ENCODE measurements at places on chromosomes 11 and 22. TPM values are rescaled to one million over a fixed set of nuclear protein-coding genes. Genes with fewer than 3 reads are reported as not detected.

GRCh38 chr11:109423466-109424190 lies 1.6 kb downstream of the C11orf87 start:
- DNase-seq, result no peak

The OR2D2 gene
- not detected for total RNA-seq

The SGSM1 gene
- 9.2 TPM for total RNA-seq

The OR52H1 gene
- total RNA-seq, result 0.78 TPM

- DNase-seq, result no peak
Measured at GRCh38 chr11:92765965-92766371, 203.5 kb upstream of the MTNR1B start.

The CELSR1 gene
- total RNA-seq, result 2.3 TPM

- peak; percentile 87 for DNase-seq
Measured at GRCh38 chr11:62402226-62402959, 16.4 kb upstream of the SCGB1A1 start.

The HOATZ gene
- not detected for total RNA-seq

GRCh38 chr22:25536589-25536988 lies 27.9 kb upstream of the GRK3 start:
- no peak for DNase-seq

GRCh38 chr11:72238492-72239312 lies 5.3 kb downstream of the PHOX2A start:
- DNase-seq, result no peak

The LINC01488 gene
- total RNA-seq, result not detected

The METTL15 gene
- 16.3 TPM for total RNA-seq

The OR10D3 gene
- not detected for total RNA-seq

DNA sequence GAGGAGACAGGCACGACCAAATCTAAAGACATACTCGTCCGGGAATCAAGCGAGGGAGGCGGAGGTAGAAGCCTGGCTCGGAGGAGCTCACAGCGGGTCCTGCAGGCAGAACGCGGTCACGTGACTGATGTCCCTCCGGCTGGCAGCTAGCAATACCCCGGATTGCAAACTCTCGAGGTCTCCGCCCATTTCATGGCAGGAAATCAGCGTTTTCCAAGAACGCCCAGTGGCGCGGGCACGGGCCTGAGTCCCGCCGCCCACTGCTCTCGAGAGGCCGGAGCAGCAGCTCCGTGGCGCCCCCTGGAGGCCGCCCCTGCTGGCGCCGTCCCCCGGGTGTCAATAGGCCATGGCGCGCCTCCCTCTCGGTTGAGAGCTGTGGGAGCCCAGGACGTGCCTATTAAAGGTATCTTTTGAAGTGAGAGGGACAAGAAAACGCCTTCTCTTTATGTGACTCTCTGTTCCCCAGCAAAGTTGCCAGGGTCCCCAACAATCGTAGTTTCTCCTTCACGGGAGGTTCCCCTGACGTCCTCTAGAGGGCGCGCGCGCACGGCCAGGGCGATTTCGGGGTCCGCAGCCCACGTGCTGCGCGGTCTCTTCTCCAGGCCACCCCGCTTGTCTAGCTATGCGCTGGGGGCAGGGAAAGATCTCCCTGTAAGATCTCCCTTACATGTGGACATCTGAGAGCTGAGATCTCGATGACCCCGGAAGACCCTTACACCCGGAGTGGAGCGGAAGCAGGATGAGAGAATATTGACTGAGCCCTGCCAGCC lies 37.3 kb upstream of the RBFOX2 start:
- peak; percentile 96 for DNase-seq

The CLTCL1 gene
- 7.9 TPM for total RNA-seq

DNA sequence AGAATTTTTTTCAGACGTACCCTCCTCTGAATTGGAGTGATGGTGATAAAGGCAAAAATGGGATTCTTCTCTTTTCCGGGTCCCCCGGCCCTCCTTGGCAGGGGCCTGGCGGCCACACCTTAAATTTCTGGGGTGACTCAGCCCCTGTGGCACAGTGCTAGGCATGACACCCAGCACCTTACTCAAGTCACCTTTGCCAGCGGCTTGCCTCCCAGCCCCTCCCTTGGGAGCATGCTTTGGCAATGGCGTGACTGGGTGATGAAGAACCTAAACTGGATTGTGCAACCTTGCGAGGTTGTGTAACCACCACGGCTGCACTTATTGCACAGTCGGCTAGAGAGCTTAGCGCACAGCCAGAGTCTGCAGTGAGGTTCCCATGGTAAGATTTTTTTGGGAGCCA lies 16.2 kb upstream of the LDLRAD3 start:
- peak; percentile 78 for DNase-seq

DNA sequence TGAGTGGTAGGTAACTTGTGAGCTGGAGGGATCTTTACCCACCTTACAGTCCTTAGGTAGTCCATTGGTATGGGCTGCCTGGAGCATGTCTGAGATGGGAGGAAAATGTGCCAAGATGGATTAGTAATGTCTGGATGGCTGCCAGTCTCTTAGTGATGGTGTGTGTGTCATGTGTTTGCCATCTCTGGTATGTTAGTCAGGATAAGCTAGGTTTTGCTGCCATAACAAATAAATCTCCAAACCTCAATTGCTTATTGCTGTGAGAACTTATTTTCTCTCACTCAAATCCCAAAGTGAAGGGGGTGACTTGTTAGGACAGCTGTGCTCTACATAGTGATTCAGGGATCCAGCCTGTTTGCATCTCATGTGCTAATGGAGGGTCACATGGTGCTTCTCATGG lies 40.9 kb upstream of the MYEOV start:
- no peak for DNase-seq

The TRPC6 gene
- 2.6 TPM for total RNA-seq

- DNase-seq, result no peak
Measured at GRCh38 chr11:132052904-132053303, 682.5 kb downstream of the NTM start.

- peak; percentile 49 for DNase-seq
Measured at GRCh38 chr11:119970555-119971304, 167.2 kb downstream of the TRIM29 start.

DNA sequence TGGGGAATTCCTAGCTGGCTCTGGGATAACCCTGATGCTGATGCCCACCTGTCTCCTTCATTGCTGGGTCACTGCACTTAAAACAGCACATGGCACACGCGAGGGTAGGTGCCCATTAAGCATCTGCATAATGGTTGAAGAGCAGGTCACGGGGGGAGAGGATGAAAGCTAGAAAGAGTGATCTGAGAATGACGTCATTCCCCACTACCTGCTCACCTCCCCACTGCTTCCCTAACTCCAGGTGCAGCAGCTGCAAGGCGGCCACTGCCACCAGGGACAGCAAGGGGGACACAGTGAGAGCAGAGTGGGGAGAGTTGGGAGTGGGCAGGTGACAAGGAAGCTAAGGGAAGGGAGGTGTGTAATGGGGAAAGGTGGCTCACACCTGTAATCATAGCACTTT lies 27.0 kb downstream of the ADA2 start:
- no peak for DNase-seq

GRCh38 chr11:104093426-104094280 lies 57.2 kb downstream of the DDI1 start:
- DNase-seq, result no peak

DNA sequence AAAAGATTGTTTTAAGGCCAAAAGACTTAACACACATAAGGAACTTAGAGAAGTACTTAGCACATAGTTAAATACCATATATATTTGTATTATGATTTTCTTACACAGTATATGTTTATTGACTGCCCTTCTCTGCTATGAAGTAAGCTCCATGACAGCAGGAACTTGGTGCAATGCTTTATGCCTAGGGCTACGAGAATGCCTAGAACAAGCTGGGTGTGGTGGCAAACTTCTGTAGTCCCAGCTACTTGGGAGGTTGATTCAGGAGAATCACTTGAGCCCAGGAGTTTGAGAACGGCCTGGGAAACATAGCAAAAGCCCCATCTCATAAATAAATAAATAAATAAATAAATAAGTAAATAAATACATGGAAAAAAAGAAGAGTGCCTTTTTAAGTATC lies 1.9 kb downstream of the SLC5A12 start:
- DNase-seq, result no peak

GRCh38 chr11:131356206-131356605 lies 14.2 kb upstream of the NTM start:
- no peak for DNase-seq

GRCh38 chr11:128692753-128693415 lies 988 bp upstream of the FLI1 start:
- peak; percentile 88 for DNase-seq

GRCh38 chr11:111542606-111543275 lies 2.2 kb downstream of the LAYN start:
- no peak for DNase-seq

GRCh38 chr11:118581057-118581456 lies 8.8 kb downstream of the ARCN1 start:
- DNase-seq, result no peak

- no peak for DNase-seq
Measured at GRCh38 chr22:44935724-44936123, 74.1 kb downstream of the PHF21B start.

GRCh38 chr22:42277988-42278776 lies 7.7 kb upstream of the TCF20 start:
- no peak for DNase-seq

DNA sequence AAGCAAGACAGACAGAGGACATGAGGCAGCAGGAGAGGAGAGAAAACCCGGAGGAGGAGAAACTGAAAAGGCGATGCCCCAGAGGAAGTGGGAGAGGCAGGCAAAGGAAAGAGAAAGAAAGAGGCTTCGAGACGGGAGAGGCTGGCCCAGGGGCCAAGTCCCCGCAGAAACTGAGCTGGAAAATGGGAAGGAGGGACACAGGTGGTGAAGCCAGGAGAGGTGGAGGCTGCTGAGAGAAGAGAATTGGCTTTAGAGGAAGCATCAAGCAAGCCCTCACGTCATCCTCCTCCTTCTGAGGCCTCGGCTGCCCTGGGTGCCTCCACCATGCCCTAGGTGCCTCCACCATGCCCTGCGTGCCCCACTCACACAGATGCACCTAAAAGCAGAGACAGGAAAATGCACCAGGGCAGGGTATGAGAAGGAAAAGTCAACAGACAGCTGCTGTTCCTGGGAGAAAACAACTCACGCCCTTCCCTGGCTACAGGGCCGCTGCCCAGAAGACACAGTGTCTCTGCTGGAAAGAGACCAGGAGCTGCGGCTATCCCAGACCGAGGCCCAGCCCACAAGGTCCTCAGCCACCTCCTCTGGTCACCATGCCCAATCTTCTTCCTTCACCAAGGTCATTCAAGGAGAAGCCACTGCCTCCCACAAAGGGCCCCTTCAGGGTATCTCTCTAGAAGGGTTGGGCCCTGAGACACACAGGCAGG lies 14.3 kb downstream of the FXYD6 start:
- DNase-seq, result no peak

The MAPK8IP1 gene
- total RNA-seq, result 7.8 TPM

The C11orf42 gene
- total RNA-seq, result not detected

The DSCAML1 gene
- total RNA-seq, result 0.58 TPM

- DNase-seq, result no peak
Measured at GRCh38 chr11:128738942-128739341, 45.1 kb downstream of the FLI1 start.

The JAML gene
- 29.5 TPM for total RNA-seq

DNA sequence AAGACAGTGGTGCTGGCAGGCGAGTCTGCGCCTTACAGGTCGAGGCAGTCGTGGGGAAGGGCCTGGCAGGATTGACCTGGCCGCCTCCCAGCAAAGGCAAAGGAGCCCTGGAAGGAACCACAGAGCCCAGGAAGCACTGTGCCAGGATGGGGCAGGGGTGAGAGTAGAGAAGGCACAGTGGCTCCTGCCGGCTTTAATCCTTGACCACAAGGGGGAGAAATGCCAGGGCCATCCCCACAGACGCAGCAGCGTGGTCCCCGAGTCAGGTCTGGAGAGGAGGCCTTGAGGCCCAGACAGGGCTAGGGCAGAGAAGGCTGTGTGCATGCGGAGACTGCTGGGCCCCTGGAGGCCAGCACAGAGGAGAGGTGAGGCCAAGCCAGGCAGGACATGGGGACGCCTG lies 9.9 kb upstream of the NDUFS8 start:
- no peak for DNase-seq

GRCh38 chr11:111153194-111153593 lies 92.3 kb upstream of the POU2AF2 start:
- DNase-seq, result no peak

- peak; percentile 25 for DNase-seq
Measured at GRCh38 chr22:49018601-49019000, 809.1 kb downstream of the BRD1 start.

- DNase-seq, result no peak
Measured at GRCh38 chr11:121538054-121538453, 85.3 kb upstream of the SORL1-AS1 start.

- DNase-seq, result peak; percentile 2
Measured at GRCh38 chr11:61340979-61341378, 8.0 kb downstream of the TKFC start.

- DNase-seq, result no peak
Measured at GRCh38 chr22:29062286-29062821, 723 bp upstream of the C22orf31 start.

Measured in aorta (tissue), 5 donors.